ENCODE measurements at places on chromosomes 3 and 15. TPM values are rescaled to one million over a fixed set of nuclear protein-coding genes. Genes with fewer than 3 reads are reported as not detected.

The AADACL2 gene
- not detected for total RNA-seq

The SEMA3G gene
- 0.06 TPM for total RNA-seq

The PROK2 gene
- total RNA-seq = not detected

The CYP1A2 gene
- total RNA-seq = not detected

The SERINC4 gene
- total RNA-seq = 0.09 TPM

The FBXW12 gene
- total RNA-seq = not detected

The EDC3 gene
- 22.7 TPM for total RNA-seq

The ITPKA gene
- 9.7 TPM for total RNA-seq

The TERC gene
- 0.24 TPM for total RNA-seq

The GALNT15 gene
- 0.06 TPM for total RNA-seq

The ZNF774 gene
- 1.0 TPM for total RNA-seq

The AKAP13 gene
- total RNA-seq = 145 TPM

The RARB gene
- 6.7 TPM for total RNA-seq

The DPPA2 gene
- total RNA-seq = not detected

The ADAMTSL3 gene
- total RNA-seq = 0.34 TPM

The AGBL1 gene
- not detected for total RNA-seq

The TMCO5A gene
- total RNA-seq = not detected

The ACSBG1 gene
- 0.16 TPM for total RNA-seq

The CLDN18 gene
- not detected for total RNA-seq

The CCDC54 gene
- not detected for total RNA-seq

Measured in A549 treated with AZD2906 at 1 μM for 4 hours (cell line).